ENCODE measurements at places on chromosomes 7 and 10.

DNA sequence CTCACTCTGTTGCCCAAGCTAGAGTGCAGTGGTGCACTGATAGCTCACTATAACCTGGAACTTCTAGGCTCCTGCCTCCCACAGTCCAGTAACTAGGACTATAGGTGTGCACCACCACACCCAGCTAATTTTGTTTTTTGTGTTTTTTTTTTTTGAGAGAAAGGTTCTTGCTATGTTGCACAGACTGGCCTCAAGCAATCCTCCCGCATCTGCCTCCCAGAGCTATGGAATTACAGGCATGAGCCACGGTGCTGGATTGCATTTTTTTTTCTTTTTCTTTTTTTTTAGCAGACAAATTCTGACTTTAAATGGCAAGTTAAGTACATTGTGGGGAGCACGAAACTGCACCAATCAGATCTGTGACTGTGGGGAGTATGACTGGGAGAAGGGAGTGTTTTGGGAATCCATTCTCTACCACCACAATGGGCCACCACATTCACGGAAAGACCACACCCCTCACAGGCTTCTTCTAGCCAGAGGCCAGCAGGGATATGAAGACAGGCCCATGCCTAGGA lies 58.1 kb upstream of the MSMB start:
- DNase-seq = no peak

DNA sequence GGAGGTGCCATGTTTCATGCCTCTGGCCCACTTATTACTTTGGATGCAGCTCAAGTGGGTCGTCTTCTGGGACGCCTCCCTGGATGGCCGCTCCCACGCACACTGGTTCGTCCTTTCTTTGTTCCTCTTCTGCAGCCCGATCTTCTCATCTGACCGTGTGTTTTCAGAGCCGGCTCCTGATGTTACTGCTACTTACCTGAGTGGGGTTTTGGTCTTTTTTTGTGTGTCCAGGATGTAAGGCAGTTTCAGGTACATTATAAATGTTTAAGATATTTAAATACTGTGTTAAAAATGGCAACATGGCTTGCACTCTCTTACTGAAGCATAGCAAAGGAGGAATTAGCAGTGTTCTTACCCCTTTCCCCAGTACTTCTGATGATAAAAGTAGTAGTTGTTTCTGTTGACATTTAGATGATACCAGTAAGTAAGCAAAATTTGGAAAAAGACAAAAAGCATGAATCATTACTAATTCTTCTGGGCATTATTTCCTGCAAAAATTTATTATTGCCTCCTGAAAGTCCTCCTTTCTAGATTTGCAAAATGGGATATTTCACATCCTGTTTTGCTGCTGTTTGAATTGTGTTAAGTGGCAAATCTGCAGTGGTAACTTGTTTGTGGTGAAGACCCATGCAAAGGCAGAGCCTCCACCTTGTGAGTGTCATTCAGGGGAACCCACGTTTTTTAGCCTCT lies 59.4 kb downstream of the SHH start:
- no peak for DNase-seq

- no peak for DNase-seq
Observed at GRCh38 chr7:93690021-93690420, 115.5 kb upstream of the CALCR start.

- DNase-seq = no peak
Observed at GRCh38 chr7:32957326-32958045, at the start of gene FKBP9. TSS of gene FKBP9 (plus strand) at chr7:32957440. CDS start at chr7:32957574, 134 bp downstream.

- DNase-seq = no peak
Observed at GRCh38 chr10:28559618-28560017, 26.7 kb downstream of the WAC start.

DNA sequence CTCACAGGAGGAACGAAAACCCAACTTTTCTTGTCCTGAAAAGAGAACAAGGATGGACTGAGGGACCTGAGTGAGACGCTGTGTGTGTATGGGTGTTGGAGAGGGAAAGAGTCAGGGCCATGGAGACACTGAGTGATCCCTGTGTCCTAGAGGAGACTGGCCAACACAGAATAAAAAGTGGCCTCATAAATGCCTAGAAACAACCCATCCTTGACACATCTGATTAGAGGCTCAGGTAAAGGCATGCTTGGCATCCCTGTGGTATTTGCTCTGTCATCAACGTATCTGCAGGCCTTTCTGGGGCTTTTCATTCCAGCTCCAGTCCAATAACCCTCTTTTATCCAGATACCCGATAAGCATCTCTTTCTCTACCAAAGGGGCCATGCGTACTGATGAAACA lies 86.3 kb downstream of the FGFR2 start:
- no peak for DNase-seq

DNA sequence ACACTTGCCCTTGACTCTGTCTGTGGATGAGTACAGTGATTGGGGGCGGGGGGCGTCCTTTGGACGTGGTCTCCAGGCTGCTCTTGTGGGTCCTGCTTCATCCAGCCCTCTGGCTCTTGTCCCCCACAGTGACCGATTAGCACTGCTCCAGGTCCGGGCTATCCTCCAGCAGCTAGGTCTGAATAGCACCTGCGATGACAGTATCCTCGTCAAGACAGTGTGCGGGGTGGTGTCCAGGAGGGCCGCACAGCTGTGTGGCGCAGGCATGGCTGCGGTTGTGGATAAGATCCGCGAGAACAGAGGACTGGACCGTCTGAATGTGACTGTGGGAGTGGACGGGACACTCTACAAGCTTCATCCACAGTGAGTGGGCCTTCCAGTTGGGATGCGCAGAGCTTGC lies 18.3 kb downstream of the TACR2 start:
- no peak for DNase-seq

- DNase-seq = no peak
Observed at GRCh38 chr7:121774563-121774962, 98.4 kb upstream of the PTPRZ1 start.

DNA sequence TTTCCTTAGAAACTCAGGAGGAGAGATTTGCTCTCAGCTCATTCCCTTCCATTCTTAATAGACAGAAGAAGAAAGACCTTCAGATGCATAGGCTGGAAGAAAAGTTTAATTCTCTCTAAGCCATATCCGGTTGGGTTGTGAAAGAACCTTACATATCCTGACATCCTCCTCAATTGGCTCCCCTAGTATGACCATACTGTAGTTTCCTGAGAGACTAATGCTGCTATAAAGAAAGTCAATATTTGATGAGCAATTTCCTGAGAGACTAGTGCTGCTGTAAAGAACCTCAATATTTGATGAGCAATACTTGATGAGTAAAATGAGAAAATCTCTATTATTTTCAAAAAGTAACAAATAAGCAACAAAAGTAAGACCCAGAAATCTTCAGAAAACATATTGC lies 888.5 kb upstream of the SORCS1 start:
- no peak for DNase-seq

DNA sequence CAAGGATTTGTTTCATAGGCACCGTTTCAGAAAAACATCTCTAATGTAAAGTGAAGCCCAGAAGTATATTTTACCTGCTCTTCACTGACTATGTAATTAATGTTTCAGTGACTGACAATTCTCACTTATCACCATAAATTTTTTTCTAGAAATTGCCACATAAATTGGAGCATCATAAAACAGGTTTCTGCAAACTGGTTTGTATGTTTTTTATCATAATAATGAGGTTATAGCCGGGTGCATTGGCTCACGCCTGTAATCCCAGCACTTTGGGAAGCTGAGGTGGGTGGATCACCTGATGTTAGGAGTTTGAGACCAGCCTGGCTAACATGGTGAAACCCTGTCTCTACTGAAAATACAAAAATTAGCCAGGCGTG lies 39.4 kb downstream of the SYPL1 start:
- no peak for DNase-seq

GRCh38 chr7:36904101-36904500 lies 179.8 kb upstream of the AOAH start:
- DNase-seq = no peak

GRCh38 chr10:13613519-13613918 lies 26.8 kb downstream of the PRPF18 start:
- DNase-seq = no peak

DNA sequence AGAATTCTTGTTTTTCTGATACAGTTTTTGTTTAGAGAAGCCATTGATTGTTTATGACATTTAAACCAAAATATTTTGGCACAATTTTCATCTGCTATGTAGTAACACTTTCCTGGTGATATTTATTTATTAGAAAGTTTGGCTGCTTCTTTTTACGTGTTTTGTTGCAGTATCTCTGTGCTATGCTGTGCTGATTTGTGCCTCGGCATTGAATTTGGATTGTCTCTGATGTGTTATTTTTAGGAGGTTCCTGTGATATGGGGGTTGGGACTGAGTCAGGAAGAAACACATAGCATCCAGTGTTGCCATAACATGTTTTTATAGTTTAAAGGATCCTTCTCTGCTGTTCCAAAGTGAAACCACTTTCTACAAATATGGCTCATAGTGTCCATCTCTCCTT lies 1197.7 kb upstream of the LRRN3 start:
- no peak for DNase-seq

- DNase-seq = no peak
Observed at GRCh38 chr7:98038321-98038720, 48.3 kb upstream of the OCM2 start.

GRCh38 chr7:134378562-134378961 lies 61.8 kb upstream of the SLC35B4 start:
- DNase-seq = no peak

DNA sequence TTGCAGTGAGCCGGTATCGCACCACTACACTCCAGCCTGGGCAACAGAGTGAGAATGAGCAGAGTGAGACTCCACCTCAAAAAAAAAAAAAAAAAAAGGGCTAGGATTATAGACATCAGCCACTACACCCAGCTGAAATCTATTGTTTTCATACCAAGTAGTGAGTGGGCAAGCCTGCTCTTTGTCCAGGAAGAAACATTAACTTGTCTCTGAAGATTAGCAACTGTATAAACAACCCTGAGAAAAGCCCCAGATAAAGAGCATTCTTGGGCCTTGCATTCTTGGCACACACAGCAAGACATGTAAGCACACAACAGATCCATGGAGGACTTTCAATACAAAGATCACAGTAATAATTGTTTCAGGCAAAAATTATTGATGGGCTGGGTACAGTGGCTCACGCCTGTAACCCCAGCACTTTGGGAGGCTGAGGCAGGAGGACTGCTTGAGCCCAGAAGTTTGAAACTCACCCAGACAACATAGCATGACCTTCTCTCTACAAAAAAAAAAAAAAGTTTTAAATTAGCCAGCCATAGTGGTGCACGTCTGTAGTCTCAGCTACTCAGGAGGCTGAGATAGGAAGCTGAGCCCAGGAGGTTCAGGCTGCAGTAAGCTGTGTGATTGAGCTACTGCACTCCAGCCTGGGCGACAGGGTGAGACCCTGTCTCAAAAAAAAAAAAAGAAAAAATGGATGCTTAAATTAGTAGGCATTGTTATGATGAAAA lies 4.4 kb downstream of the PSPH start:
- no peak for DNase-seq

DNA sequence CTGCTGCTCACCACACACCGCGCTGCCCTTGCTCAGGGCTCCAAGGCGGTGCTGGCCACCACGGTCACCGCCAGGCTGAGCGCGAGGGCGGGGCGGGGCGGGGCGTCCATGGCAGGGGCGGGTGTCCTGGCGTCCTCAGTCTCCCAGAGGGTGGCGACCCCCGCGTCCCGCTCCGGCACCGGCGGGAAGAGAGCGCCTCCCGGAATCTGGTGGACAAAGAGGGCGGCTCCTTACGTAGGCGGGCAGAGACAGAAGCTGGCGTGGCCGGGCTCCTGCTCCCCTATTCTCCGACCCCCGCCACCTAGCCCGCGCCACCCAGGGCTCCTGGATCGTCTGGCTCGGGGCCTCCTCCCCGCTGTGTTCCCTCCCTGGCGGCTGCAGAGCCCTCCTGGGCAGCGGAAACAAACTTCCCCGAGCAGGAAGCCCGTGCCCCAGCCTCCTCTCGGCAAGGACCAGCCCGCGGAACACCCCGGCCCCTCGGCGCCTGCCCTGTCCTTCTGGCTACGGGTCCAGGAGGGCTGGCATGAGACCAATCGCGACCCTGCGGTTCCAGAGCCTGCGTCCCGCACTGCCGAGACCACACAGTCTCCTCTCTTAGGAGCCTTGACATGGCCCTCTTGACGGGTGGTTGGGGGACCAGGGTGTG lies 133.8 kb upstream of the ZNF92 start:
- no peak for DNase-seq

DNA sequence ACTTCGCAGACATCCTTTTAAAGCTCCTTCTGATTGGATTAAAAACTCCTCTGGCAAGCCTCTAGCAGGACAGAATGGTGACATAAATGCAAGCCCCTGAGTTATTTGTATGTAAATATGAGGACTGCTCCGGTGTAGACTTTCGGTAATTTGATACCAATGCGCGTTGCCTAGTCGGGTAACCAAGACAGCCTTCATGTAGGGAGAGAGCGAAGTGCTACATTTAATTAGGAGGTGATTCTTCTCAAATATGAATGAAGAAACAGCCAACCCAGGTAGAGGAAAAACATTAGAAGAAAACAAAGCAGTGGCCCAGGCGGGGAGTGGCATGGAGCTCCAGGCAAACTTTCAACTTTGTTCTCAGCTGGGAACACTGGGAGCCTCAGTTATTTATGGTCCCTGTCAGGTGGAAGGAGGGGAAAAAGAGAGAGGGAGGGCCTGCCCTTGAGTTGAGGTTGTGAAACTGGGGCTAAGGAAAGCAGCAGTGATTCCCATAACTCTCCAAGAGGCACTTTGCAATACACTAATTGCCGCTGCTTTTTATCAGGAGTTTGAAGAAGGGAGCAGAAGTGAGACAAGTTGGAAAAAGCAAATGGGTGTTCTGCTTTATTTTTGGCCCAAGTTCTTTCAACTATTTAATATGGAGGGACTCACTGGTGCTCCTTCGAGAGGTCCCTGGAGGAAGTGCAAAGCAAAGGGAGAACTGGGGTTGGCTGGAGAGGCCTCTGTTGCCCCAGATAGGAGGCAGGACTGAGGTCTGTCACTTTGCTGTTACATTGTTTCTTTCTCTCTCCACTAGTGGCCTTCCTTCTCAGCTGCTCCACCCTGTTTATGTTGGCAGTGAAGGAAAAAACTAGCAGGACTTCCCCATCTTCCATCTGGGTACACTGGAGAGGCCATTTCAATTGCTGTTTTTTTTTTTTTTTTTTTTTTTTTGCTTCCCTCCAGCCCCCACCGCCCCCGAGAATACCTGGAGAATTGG lies 234.6 kb upstream of the CCDC6 start:
- no peak for DNase-seq

GRCh38 chr7:28163949-28164348 lies 16.6 kb downstream of the JAZF1 start:
- DNase-seq = no peak

DNA sequence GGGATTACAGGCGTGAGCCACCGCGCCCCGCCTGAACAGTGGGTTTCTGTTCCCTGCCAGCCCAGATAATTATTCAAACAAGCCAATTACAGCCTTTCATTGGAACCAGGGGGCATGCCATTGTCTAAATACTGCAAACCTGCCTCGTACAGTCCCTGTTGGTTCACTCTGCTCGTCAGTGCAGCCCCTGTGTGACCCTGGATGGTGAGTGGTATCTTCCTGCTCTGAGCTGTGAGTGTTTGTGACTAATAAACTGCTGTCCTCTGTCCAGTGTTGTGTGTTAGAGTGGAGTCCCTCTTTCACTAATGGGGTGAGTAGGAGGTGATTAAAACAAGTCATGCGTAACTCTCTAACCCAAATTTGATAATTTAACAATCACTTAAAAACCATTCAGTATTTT lies 176.5 kb upstream of the FAM3C start:
- DNase-seq = no peak

Measured in stimulated activated CD4-positive, alpha-beta T cell treated with anti-CD3 and anti-CD28 coated beads, TNF-alpha, amount 100 ng/mL, for 24 hours (primary cell).